ENCODE measurements at places on chromosomes 7 and 10.

GRCh38 chr7:134691546-134692343 lies 45.1 kb downstream of the BPGM start:
- DNase-seq: no peak

- no peak for DNase-seq
These were observed 249.8 kb upstream of the AKR1E2 start for GRCh38 chr10:4576206-4576605.

- no peak for DNase-seq
These were observed 51.9 kb downstream of the SKIDA1 start for GRCh38 chr10:21473541-21473940.

- no peak for DNase-seq
These were observed 90.8 kb downstream of the CCDC71L start for GRCh38 chr7:106570146-106570545.

DNA sequence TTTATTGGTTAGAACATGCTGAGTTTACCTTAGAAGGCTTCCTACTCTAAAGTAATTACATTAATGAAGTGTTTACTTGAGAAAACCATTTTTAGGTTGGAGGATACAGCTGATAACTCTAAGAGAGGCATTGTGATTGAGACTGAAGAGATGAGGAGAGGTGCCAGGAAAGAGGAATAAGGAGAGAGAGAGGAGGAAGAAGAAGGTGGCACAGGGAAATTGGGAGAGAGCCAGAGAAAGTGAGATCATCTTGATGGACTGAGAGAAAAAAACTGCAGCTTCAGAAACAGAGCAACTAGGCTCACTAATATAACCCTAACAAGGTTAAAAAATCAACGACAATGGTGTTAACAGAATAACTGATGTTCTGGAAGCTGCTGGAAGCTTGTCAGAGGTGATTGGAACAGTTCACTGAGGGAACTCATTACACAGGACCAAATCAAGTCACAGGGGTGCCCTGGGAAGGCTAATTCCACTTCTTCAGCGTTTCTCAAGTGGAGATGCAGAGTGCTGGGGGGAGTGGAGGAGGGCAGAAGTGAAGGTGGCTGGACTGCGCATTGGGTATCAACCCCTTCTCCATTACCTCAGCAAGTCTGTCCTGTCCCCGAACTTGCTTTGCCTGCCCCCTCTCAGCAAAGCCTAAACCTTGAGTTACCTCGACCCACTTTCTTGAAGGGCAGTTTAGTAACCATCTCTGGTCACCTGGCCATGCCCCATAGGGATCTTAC lies 6.9 kb upstream of the SORBS1 start:
- no peak for DNase-seq
